ENCODE measurements at places on chromosomes 2 and 18.

- no peak for DNase-seq
Observed at GRCh38 chr2:46387292-46387691, 90.1 kb downstream of the EPAS1 start.

DNA sequence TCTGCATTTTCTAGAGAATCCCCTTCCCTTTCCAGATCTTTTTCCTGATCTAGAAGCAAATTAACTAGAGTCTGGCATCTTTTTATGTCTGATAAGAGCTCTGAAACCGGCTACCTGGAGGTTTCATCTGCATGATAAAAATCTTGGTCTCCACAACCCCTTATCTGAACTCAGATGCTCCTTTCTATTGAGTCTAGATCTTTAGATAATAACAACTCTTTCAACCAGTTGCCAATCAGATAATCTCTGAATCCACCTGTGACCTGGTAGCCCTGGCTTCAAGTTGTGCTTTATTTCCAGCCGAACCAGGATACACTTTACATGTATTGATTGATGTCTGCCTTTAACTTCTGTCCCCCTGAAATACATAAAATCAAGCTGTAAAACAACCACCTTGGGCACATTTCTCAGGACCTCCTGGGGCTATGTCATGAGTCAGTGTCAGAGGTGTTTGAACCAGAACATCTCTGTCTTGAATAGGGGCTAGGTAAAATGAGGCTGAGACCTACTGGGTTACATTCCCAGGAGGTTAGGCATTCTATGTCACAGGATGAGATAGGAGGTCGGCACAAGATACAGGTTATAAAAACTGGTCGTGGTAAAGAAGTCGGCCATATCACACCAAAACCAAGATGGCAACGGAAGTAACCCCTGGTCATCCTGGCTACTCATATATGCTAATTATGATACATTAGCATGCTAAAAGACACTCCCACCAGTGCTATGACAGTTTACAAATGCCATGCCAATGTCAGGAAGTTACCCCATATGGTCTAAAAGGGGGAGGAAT lies 20.8 kb downstream of the RALBP1 start:
- no peak for DNase-seq

DNA sequence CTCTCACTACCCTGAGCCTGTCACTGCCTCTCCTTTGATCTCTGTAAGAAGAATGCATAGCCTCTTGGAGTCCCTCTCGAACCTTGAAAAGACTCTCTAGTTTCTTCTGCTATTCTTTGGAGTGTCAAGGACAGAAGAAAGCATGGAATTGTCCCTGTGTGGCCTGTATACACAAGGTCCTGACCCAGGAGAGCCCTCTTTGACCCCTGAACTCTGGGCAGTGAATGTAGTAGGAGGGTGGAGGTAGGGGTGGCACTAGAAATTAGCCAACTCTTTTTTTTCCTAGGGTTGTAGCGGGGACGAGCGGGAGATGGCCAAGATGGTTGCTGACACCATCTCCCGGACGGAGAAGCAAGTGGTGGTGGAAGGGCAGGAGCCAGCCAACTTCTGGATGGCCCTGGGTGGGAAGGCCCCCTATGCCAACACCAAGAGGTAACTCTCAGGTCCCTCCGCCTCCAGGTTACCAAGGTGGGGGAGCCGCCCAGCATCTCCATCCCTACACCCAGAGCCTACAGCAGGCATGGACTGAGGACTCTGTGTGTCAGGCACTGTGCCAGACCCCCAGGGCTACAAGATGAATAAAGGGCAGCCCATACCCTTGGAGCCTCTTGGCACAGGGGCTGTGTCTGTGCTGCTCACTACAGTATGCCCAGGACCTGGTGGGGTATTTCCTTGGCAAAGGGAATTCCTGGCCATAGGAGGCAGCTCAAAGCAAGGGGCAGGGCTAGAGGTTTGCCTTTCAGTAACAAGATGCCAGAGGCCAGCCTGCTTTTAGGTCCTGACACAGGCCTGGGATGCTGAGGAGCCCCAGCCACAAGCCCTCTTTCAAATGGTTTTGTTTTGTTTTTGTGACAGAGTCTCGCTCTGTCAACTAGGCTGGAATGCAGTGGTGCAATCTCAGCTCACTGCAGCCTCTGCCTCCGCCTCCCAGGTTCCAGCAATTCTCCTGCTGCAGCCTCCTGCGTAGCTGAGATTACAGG lies 16.4 kb downstream of the VIL1 start:
- no peak for DNase-seq

DNA sequence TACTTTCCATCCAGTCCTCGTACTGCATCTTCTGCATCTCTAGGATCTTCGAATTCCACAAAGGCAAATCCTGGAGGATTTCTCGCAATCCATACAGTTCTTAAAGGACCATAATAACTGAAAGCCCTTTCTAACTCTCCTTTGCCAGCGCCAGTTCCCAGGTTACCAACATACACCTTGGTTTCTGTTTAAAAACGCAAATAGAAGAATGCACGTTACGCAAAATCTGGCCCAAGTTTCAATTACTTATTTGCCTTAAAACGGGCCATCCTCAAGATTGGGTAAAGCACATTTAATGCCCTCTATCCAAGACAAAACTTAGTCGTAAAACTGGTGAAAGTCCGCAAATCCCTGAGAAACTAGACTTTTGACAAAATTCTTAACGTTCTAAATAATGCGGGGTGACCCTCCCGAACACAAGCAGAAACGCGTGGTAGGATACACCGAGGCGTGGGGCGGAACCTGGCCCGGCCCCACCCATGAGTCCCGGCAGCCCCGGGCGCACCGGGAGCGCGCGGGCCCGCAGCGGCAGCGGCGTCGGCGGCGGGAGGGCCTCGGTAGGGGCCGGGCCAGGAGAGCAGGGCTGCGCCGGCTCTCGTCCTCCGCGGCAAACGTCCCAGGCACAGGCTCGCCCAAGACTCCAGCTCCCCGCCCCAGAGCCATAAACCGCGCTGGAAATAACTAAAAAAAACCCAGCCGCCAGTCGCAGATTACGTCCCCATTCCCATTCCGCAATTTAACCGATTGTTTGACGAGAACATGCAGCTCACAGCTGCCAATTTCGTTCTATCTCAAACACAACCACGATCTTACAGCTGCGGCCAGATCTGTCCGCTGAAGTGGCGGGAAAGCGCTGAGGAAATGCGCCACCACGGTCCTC lies 910 bp downstream of the SRSF7 start:
- DNase-seq: no peak

- no peak for DNase-seq
Observed at GRCh38 chr2:151766437-151767153, 32.3 kb upstream of the NEB start.

- DNase-seq: peak; percentile 83
Observed at GRCh38 chr2:238910751-238911351, 63.0 kb downstream of the TWIST2 start.

All from SHP77 (cell line).